Activated CD8-positive, alpha-beta memory T cell treated with anti-CD3 and anti-CD28 coated beads, Interleukin-2, amount 50 U/mL, for 4 hours (primary cell): ENCODE measurements at places on chromosomes 12 and 14.

- DNase-seq: no peak
These were observed 157.9 kb downstream of the ZNF664 start for GRCh38 chr12:124130691-124131591.

DNA sequence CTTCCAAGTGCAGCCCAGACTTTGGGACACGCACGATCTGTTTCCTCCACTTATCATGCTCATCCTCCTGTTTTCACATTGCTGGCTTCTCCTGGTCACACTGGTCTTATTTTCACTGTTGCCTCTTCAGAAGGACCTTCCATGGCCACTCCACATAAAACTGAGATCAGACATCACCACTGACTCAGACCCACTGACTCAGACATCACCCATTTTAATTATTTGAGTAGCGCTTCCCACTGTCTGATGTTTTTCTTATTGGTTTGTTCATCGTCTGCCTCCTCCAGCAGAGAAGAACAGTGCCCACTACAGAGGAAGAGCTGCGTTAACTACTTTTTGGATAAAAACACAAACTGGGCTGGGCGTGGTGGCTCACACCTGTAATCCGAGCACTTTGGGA lies 270.5 kb upstream of the PWP1 start:
- no peak for DNase-seq

- no peak for DNase-seq
These were observed 18.7 kb upstream of the CCT2 start for GRCh38 chr12:69566603-69567002.

DNA sequence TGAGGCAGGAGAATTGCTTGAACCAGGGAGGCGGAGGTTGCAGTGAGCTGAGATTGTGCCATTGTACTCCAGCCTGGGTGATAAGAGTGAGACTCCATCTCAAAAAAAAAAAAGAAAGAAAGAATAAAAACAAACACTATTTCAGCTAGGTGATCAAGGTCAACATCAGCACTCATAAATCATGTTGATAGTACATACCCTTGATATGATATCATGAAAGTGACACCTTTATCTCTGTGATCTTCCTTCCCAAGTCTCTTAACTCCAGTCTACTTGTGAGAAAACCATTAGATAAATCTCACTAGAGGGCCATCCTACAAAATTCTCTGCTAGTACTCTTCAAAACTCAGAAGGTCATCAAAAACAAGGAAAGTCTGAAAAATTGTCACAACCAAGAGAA lies 44.2 kb upstream of the PTGR2 start:
- no peak for DNase-seq

DNA sequence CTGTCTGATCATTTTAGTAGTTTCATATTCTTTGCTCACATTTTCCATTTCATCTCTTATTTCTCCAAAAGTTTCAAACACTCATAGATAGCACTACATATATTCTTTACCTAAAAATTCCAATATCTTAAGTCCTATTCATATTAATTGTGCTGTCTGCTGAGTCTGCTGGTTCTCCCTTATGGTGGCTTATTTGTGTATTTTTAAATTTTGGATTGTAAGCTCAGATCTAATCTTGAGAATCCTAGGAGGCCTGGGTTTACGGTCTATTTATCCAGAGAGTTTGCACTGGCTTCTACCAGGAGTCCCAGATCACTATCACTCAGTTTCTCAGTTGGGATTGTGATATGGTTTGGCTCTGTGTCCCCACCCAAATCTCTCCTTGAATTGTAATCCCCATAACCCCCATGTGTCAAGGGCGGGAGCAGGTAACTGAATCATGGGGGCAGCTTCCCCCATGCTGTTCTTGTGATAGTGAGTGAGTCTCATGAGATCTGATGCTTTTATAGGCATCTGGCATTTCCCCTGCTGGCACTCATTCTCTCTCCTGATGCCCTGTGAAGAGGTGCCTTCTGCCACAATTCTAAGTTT lies 10.2 kb downstream of the NT5DC3 start:
- no peak for DNase-seq

DNA sequence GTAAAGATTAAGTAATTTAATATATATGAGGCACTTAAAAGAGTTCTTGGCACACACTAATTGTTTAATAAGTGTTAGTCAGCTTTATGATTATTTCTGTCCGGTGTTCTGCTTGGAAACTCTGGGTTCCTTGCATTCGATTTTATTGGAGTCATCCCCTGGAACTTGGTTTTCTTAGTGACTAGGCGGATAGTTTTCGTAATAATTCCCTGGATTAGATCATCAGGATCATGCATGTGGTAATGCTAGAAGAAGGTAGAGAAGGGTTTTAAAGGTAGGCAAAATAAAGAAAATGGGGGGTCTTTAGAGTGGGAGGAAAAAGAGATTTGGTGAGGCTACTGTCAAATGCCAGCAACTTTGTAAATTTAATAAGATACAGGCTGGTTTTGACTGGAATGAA lies 88.4 kb downstream of the MYF5 start:
- DNase-seq: no peak

DNA sequence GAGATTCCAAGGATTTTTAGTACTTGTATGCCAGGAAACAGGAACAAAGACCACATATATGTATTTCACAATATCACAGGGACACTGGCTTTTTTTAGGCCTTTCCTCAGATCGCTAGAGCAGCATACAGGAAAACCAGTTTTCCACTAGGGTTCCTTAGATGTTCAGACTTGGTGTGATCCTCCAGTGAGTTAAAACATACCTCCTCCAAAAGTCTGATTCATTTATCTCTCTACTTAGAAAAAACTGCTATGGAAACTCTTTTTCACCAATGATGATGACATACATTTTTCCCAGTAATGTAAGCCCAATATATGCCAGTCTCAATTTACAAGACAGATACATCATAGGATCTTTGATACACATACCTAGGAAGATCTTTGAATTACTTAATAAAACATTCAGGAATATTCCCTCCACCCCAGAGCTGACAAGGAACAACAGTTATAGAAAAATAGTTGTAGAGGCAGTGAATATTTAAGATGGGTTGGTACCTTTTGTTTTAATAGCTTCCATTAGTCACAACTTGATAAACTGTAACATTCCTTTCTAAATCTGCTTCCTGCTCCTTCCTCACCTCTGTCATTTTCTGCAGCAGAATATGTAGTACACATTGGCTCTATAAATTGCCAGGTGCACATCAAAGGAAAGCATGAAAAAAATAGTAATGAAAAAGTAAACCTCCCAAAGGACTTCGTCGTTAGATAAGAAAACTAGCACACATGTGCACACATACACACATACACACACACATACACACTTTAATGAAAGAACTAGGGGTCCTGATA lies 27.5 kb downstream of the BCAT1 start:
- DNase-seq: no peak

GRCh38 chr12:75366629-75367028 lies 24.3 kb upstream of the GLIPR1L2 start:
- DNase-seq: no peak

DNA sequence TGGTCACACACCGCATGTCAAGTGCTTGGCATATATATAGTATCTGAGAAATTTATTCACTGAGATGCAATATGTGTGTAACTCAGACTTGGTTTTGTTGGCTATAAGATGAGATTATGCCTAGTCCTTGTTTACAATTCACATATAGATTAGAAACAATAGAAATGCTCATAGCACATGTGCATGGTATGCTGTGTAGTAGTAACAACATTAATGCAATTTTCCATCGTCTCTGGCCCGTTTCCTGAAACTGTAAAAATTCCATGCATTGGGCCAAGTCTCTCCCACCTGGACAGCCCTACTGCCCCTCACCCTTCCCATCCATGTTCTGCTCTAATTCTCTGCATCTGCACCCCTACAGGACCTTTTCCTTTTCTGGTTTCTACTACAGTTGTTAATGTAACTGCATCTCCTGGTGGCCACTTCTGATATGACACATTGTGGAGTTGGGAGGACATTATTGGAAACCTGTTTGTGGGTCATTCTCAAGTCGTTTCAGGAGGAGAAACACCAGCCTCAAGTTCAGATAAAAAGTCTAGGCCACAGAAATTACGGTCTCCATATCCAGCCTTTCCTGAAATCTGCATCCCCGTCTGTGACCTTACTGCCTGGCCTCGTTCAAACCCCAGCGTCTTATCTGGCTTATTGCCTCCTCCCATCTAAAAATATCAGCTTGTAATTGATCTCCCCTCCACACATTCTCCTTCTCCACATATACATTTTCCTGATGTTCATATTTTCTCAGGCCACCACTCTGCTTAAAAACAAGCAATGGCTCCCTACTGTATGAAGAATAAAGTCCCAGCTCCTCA lies 37.5 kb downstream of the EMP1 start:
- peak; percentile 29 for DNase-seq

GRCh38 chr12:4421590-4422031 lies 24.0 kb downstream of the FGF6 start:
- no peak for DNase-seq

GRCh38 chr12:72673853-72674252 lies 401.7 kb downstream of the TRHDE start:
- no peak for DNase-seq

DNA sequence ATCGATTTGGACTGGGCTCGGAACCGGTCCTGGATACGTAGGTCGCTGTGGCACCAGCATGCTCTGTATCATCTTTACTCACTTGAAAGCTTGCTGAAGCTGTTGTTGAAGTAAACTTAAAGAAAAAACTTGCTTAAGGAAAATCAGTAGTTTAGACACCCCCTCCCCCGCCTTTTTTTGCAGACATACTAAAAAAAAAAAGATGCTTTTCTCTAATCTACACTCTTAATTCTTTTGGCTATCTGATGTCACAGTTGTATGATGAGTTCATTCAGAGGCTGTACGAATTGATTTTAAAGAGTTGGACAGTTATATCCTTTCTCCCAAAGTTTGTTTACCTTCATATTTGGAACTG lies 865 bp downstream of the FRS2 start:
- no peak for DNase-seq

GRCh38 chr12:67193704-67194103 lies 75.5 kb upstream of the CAND1 start:
- no peak for DNase-seq

DNA sequence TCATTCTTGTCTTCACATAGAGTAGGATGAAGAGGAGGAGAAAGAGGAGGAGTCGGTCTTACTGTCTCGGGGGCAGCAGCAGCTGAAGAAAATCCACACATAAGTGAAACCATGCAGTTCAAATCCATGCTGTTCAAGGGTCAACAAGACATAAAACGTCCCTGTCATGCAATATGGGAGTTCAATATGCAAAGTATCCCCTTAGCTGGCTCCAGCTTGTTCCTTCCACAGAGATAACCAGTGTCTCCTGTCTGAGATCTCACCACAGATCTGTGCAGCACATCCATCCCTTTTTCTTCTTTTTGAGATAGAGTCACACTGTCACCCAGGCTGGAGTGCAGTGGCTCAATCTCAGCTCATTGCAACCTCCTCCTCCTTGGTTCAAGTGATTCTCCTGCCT lies 357.5 kb downstream of the GALC start:
- no peak for DNase-seq

- DNase-seq: no peak
These were observed 39.9 kb downstream of the C14orf132 start for GRCh38 chr14:96079066-96079465.

GRCh38 chr14:93538413-93538812 lies 107.7 kb downstream of the UNC79 start:
- no peak for DNase-seq

DNA sequence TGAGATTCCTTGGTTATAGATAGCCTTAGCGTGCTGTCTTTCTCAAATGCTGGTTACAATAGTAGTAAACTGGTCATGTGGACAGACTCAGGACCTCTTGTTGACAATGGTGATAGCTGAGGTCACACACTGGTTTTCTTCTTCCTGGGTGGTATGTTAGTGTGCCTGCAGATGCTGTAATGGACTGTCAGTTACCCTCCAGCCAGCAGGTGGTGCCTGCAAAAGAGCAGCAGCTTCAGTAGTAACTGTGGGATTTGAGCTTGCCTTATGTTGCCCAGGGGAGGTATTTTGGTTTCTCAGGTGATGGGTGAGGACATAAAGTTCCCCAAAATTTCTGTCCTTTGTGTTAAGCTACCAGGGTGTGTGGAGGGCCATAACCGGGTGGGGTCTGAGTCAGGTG lies 33.7 kb upstream of the SCAF11 start:
- no peak for DNase-seq

DNA sequence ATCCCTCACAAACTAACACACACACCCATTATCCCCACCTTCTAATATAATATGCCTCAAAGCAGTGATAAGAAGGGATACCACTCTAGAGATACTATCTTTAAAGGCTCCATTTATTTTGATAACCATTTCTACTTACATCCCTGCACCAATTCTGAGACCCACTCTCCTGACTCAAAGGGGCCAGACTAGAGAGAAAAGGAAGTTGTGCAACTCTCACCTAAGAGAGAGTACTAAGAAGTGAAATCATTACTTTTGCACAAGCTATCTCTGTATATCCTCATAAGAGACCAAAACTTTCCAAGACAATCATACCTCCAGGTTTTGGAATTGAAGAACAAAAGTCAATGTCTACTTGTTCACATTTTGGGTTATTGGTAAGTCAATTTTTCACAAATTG lies 45.4 kb upstream of the USP15 start:
- DNase-seq: no peak

DNA sequence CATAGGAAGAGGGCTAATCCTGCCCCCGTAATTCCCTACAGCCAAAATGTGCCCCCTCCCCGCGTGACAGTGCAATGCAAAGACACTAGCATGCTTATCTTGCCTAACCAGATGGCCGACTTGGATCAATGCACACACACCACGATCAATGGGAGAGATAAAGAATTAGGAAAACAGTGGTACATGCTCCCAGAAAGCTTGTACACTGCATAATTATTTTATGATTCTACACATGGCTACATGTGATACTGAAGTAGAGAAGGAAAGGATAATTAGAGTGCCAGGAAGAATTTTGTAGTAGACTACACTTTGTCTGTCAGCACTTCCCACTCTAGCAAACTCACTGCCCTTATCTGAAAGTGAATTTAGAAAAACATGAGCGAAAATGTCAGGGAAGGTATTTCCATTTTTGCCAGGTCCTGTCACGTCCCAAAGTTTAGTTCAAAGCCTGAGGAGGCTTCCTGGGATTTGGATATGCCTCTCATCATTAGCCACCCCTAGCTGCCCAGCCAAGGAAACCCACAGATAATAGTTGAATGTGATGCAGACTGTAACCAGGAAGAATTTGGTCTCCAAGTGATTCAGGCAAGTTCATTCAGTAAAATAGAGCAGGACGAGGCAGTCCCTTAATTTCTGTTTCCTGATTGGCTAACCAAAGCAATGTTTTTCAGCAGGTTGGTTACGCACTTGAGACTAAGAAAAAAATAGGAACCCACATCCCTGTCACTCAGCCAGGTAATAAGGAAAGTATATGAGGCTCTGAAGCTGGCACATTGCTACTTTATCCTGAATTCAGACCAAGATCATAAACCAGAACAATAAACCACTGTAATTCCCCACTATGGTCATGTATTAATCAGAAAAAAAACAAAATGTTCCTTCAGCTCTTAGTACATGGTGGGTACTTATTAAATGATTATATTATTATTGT lies 199.6 kb upstream of the OTX2 start:
- no peak for DNase-seq

- no peak for DNase-seq
These were observed 416.3 kb upstream of the ATP2B1 start for GRCh38 chr12:90124914-90125313.

- DNase-seq: no peak
These were observed 117.4 kb upstream of the SOX5 start for GRCh38 chr12:24066865-24067264.
